ENCODE measurements at places on chromosomes 11 and 22. TPM values are rescaled to one million over a fixed set of nuclear protein-coding genes. Genes with fewer than 3 reads are reported as not detected.
A peak's percentile ranks its signal among the peaks of the same experiment; 100 is the strongest.

DNA sequence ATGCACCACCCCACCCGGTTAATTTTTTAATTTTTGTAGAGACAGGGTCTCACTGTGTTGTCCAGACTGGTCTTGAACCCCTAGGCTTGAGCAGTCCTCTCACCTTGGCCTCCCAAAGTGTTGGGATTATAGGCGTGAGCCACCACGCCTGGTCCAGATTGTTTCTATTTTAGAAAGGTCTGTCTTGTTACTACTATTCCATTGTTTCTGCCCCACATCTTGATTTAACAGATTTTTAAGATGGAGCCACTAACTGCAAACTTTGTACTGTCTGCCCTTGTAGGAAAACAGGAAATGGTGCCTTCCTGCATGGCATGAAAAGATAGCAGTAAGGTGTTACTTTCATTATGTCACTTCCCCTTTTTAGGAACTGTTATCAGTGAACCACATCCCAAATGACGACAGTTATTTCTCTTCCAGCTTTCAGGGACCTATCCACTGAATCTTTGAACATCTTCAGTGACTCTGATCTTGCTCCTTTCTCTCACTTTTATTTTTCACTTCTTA is 23.2 kb downstream of the TAF1D start:
- no peak for DNase-seq

- DNase-seq, result no peak
Observed at GRCh38 chr11:75270896-75271418, 30.4 kb downstream of the TPBGL start.

GRCh38 chr22:37933711-37934376 is 19.6 kb downstream of the C22orf23 start:
- peak; percentile 97 for DNase-seq

GRCh38 chr11:61041755-61042518 is 60.4 kb upstream of the CD5 start:
- DNase-seq, result no peak

DNA sequence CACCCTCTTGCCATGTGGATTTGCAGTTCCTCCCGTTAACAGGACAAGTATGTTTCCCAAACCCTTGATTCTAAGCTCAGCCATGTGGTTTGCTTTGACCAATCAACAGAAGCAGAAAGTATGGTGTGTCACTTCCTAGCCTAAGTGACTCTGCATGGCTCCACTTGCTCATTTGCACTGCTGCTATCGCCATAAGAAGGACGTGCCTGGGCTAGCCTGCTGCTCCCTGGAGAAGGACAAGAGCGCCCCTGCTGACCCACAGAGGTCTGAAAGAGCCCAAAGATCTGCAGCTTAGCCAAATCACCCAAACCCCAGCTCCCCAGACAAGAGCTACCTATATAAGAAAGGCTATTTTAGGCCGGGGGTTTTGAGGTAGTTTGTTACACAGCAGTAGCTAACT is 18.0 kb downstream of the TBRG1 start:
- no peak for DNase-seq

GRCh38 chr22:43554694-43555365 is 143.0 kb downstream of the MPPED1 start:
- DNase-seq, result no peak

DNA sequence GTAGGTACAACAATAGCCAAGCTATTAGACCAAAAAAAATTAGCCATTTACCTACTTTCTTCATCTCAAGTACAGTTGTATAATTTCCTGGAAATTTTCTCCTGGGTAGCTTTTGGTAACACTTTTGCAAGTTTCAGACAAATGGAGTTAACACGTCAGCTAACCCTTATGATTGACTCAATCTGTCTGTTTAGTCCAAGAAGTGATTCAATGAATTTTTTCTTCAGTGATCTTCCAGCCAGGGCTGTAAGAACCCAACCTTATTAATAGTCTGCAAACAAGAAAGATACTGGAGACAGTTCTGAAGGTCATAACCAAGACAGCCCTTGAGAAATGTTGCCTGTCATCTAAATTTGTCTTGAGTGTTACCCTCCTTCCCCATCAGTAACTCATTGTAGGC is 30.1 kb upstream of the FIBIN start:
- DNase-seq, result no peak

GRCh38 chr11:35216962-35217678 is 78.1 kb downstream of the CD44 start:
- DNase-seq, result no peak

- no peak for DNase-seq
Observed at GRCh38 chr11:130636722-130637464, 188.4 kb downstream of the ADAMTS15 start.

- no peak for DNase-seq
Observed at GRCh38 chr11:16935518-16936302, 78.5 kb downstream of the PLEKHA7 start.

GRCh38 chr11:9379041-9379440 is 5.4 kb upstream of the IPO7 start:
- no peak for DNase-seq

DNA sequence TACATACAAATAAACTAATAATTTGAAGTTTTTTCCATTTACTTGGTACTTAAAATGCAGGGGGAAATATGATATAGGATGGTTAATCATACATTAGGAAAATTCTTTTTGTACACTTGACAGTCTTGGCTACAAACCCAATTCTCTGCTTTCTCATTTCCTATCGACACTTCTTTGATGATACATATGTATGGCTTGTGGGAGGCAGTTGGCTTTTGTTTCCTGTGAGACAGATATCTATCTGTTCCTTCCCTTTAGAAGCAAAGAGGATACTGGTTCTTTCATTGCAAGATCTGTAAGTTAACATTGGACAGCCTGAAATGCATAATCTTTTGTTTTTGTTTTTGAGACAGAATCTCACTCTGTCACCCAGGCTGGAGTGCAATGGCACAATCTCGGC is 47.9 kb upstream of the ADORA2A start:
- no peak for DNase-seq

DNA sequence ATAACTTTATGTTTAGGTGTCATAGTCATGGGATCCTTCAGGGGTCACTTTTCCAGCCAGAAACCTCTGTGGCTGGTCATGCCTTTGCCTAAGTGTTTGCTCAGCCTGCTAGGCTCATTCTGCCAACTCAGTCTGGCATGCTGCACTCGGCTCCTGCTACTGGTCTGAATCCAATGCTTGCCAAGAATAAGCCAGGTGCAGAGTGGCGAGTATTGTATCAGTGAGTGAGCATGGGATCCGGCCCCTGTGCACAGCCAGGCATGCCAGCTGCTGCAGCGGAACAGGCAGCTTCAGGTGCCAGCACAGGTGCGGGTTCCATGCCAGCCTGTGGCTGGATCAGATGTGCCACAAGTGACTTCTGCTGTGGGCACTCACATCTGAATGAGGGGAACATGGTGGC is 1269.3 kb upstream of the CNTN5 start:
- no peak for DNase-seq

DNA sequence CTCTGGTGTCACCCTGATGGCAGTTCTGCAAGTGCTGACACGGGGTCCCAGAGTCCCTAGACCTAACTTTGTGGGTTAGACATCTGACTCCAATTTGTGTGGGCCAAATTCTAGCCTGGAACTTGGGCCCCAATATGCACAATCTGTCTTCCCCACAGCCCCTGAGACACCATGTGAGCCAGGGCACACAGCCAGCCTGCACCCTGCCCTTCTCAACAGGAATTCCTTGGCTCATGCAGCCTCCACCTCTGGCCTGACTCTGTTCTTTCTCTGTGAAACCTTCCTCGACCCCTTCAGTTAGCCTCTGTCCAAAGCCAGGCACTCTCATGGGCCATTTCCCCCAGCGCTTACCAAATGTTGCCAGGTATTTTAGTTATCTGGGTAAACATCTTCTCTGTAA is 59.1 kb upstream of the POU2AF1 start:
- DNase-seq, result no peak

GRCh38 chr11:65224930-65225278 is 36.9 kb upstream of the POLA2 start:
- DNase-seq, result no peak

- no peak for DNase-seq
Observed at GRCh38 chr11:103923451-103923931, 112.9 kb upstream of the DDI1 start.

- DNase-seq, result peak; percentile 87
Observed at GRCh38 chr11:78742430-78742829, 167.8 kb upstream of the NARS2 start.

The PARVA gene
- 15.3 TPM for total RNA-seq

The SLC29A2 gene
- total RNA-seq, result 2.5 TPM

The B4GAT1 gene
- total RNA-seq, result 32.4 TPM

The OR51I1 gene
- not detected for total RNA-seq

The CDC42EP1 gene
- 73.6 TPM for total RNA-seq

The MMP8 gene
- total RNA-seq, result not detected

The OR8B3 gene
- not detected for total RNA-seq

The KLHL22 gene
- 23.8 TPM for total RNA-seq
